ENCODE measurements at places on chromosomes 5 and 9.

DNA sequence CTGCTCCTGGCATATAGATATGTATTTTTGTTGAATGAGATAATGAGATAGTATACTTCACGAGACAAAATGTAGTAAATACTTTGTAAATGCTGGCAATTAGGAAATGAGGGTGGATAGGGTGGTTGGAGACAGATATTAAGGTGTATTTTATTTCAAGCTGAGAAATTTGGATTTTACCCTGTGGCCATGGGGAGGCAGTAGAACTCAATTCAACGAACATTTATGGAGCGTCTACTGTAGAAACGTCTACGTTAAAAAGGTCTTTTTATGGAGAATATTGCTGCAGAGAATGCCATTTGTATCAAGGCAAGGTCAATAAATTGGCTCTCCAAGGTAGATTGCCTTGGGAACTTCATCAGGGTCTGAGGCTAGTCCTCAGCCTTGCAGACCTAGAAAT is 21.5 kb upstream of the RALGPS1 start:
- no peak for DNase-seq

- DNase-seq: no peak
Measured at GRCh38 chr9:33272061-33272460, 7.2 kb downstream of the CHMP5 start.

DNA sequence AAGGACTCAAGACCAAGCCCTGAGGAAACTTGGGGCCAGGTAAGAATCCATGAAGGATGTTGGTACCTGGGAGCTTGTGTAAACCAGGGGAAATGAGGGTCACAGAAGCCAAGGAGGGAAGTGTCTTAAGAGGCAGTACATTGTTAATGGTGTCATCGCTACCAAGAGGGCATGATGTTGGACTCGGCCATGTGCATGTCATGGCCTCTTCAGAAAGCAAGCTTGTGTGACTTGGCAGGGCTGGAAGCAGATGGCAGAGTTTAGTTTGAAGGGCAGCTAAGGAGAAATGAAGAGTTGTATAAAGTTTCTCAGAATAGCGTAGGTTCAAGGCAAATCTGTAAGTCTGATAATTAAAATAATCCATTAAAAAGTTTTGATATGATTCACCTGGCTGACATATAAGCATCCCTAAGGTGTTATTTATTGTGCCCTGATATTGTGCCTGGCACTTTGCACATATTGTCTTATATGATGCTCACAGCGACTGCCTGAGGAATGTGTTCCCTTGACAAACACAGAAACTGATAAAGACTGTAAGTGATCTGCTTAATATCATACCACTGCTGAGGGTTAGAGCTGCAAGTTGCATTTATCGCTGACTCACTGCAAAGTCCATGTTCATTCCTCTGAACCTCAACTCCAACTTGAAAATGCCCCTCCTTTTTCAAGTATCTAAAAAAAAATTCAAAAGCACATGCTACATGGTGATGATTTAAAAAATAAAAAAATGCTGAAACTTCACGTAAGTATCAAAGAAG is 81.3 kb upstream of the PTPN3 start:
- DNase-seq: no peak

DNA sequence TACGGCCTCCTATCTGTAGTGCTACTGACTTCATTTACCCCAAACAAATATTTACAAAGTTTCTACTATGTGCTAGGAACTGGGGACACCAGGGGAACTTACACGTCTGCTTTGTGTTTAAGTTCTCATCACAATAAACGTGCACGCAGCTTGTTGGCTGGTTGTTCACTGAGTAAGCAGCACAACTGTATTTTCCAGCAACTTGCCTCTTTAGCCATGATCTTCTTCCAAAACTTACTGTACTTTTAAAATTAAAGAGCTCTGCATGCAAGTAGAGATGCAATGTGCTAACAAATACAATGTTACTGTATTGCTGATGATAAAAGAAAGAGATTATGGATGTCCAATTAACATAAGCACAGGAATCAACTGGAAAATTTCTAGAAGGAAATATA is 62.8 kb downstream of the RAPGEF1 start:
- no peak for DNase-seq

GRCh38 chr5:146213210-146213826 is 9.9 kb downstream of the RBM27 start:
- no peak for DNase-seq

DNA sequence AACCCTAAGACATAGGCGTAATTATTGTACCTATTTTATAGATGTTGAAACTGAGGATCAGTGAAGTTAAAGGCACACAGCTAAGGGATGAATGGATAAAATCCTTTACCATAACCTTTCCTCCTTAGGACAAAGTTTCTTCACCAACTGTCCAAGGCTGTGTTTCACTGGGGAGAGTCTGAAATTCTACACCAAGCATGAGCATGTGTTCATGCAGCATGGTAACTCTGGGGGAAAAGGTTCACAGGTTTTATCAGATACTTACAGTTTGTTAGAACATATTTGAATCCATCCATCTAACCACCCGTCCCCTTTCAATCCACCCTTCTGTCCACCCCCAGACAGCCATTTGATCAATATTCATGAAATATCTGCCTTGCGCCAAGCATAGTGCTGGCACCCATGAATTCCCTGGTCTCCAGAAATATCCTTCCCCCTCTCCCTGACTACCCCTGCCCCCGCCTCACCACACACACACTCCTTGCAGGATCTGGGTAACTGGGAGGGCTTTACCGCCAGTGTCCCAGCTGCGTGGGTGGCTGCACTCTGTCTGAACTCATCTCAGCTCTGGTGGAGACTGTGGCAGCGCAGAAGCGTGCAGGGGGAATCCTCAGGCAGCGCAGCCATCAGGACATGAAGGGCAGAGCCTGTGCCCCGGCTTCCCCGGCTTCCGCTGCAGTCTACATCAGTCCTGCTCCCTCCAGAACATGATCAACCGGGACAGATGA is 6.3 kb upstream of the KCNIP1 start:
- no peak for DNase-seq

- no peak for DNase-seq
Measured at GRCh38 chr5:2917093-2917492, 165.6 kb upstream of the IRX2 start.

DNA sequence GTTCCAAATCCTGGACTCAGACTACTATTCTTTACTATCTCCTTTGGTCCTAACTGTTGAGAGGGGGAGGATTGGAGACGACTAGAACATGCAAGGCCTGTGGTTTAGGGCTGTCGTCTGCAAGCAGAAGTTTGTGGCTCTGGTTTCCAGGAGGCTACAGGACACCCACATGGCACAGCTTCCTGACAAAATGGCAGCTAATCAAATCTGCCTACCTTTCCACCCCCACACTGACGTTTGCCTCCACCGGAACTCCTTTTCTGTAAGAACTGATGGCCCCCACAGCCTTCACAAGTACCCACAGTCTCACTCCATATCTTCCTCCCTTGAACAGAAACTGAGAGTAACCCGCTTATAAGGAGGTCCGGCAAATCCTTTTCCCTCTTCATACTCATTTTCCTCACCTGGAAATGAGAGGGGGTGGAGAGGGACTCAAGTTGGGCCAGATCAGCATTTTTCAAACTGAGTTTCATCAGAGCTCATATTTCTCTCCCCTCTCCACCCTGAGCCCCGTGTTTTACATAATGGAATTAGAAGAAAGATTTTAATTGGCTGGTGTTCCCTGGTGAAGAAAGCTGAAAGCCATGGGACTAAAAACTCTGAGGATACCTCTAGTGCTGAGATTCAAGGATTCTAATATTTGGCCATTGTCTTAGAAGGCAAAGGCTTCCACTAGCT is 5.2 kb downstream of the SLC31A2 start:
- peak; percentile 15 for DNase-seq

DNA sequence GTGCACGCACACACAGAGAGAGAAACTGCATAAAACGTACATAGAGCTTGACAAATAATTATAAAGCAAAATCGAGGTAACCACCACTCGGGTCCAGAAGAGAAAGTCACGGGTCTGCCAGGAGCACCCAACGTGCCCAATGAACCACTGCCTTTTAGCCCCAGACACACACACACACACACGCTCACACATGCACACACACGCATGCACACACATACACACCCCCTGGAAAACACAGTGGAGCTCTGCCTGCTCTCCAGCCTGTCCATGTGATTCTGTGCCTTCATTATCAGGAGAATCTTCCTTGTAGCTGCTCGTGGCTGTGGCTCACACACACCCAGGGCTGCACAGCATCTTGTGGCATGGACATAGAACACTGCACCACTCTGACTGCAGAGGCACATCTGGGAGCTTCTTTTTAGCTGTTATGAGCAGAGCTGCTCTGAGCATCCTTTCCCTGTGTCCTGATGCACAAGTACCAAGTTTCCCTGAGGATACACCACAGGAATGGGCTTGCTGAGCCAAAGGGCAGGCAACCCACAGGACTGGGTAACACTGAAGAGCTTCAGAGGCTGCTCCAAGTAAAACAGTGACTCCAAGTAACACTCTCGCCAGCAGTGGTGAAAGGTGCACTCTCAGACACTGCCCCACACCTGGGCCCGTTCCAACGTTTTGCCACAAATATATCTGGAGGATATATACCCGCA is 58.9 kb downstream of the CAMSAP1 start:
- no peak for DNase-seq

- DNase-seq: no peak
Measured at GRCh38 chr9:129011761-129012181, 16.4 kb downstream of the SH3GLB2 start.

DNA sequence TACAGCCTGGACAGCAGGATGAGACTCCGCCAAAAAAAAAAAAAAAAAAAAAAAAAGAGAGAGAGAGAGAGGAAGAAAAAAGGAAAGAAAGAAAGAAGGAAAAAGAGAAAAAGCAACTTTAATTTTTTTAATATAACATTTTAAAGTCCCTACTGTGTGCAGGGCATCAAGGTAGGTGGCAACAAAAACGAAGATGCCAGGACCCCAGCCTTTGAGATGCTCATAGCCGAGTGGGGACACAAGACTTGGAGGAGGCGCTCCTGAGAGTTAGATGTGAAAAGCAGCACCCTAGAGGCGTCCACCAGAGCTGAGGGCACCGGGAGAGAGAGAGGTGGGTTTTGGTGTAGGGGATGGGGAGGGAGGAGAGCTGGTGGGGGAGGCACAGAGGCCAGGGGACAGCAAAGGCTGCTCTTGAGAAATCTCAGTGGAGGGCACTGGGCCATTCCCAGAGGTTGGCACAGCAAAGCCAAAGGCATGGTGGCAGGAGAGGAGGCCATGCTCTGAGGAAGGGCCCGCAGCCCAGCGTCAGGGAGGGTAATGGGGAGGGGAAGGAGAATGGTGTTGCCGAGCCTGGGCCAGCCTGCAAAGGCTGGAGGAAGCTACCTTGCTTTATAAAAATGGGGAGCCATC is 135.6 kb downstream of the C9orf50 start:
- DNase-seq: no peak

GRCh38 chr9:110979636-110980035 is 58.6 kb downstream of the LPAR1 start:
- DNase-seq: no peak

DNA sequence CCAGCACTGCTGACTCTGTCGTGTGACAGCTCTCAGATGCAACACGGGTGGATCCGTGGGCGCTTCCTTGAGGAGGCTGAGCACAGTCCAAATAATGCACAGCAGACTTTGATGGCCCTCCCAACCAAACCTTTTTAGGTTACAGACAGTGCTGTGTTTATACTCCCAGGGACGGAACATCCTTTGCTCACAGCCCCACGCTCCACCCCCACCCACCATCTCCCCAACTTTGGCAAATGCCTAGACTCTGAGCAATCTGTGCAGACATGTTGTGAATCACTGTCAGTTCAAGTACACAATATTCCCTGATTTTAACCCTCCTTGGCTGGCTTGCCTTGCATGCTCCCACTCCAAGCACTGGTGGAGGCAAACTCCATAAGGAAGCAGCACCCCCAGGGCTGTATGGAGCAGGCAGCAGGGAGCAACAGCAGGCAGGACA is 324.6 kb downstream of the MLLT3 start:
- no peak for DNase-seq

GRCh38 chr5:139488260-139488659 is 5.7 kb upstream of the STING1 start:
- DNase-seq: no peak

GRCh38 chr5:131328536-131329285 is 64.9 kb downstream of the CDC42SE2 start:
- DNase-seq: no peak

GRCh38 chr9:115008536-115009270 is 78.3 kb upstream of the TNFSF8 start:
- no peak for DNase-seq

- DNase-seq: no peak
Measured at GRCh38 chr9:29439961-29440360, 1866.7 kb upstream of the C9orf72 start.

DNA sequence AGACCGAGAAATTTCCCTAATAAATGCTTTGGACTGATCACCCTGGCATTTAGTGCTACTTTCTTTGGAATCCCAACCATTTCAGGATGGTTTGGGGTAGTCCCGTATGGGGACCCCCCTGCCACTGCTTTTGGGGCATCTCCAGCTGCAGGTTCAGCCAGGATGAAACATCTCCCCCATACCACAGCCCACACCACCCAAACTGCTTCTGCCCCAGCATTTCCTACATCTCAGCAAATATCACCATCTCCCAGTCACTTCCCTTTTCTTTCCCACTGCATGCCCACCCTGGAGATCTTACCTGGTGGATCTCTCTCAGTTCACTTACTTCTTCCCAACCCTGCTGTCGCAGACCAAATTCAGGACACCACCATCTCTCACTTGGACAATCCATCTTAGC is 4.8 kb upstream of the P4HA2 start:
- DNase-seq: no peak

- no peak for DNase-seq
Measured at GRCh38 chr5:17143335-17143734, 74.1 kb upstream of the BASP1 start.

DNA sequence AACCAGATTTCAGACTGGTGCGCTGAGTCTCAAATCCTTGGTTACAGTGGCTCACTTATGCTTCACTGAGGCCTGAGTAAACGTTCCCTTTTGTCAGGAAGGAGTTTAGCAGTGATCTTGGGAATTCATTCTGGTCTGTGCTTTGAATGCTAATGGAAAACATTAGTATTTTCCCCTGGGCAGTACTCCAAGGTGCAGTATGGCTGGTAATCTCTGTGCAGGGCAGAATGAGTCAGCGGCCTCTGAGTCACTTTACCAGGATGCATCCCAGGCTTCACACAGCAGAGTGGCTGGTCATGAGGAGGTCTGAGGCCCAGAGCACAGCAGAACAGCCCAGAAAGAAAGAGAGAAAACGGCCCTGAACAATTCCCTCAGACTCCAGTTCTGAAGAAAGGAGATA is 54.0 kb downstream of the PCA3 start:
- no peak for DNase-seq

DNA sequence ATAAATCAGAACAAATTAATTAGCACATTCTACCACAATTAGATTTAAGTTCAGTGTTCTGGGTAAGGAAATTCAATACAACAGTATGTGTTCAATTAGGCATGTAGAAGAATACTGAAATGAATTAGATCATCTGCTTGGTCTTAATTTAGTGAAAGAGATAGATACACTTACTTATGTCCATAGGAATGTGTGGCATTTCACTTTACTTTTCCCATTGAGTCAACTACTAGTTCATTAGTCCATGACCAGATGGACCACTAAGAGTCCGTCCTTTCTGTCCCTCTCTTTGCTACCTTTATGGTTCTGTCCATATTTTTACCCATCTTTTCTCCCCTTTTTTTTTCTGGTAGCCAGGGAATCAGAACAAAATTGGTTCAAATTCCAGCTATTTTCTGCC is 276.9 kb downstream of the OSTF1 start:
- DNase-seq: no peak
